ENCODE measurements at places on chromosomes 5 and 9. TPM values are rescaled to one million over a fixed set of nuclear protein-coding genes. Genes with fewer than 3 reads are reported as not detected.

SVEP1 gene
- 53.8 TPM for total RNA-seq

GRCh38 chr9:110198357-110198756 lies 9.6 kb downstream of the C9orf152 start:
- DNase-seq = no peak

- DNase-seq = no peak
Observed at GRCh38 chr5:132433141-132433540, 57.4 kb downstream of the IRF1 start.

IFNA2 gene
- total RNA-seq = not detected

GRCh38 chr9:134868751-134869553 lies 11.7 kb upstream of the FCN2 start:
- no peak for DNase-seq

- no peak for DNase-seq
Observed at GRCh38 chr9:117224695-117225094, 190.2 kb downstream of the ASTN2 start.

DNA sequence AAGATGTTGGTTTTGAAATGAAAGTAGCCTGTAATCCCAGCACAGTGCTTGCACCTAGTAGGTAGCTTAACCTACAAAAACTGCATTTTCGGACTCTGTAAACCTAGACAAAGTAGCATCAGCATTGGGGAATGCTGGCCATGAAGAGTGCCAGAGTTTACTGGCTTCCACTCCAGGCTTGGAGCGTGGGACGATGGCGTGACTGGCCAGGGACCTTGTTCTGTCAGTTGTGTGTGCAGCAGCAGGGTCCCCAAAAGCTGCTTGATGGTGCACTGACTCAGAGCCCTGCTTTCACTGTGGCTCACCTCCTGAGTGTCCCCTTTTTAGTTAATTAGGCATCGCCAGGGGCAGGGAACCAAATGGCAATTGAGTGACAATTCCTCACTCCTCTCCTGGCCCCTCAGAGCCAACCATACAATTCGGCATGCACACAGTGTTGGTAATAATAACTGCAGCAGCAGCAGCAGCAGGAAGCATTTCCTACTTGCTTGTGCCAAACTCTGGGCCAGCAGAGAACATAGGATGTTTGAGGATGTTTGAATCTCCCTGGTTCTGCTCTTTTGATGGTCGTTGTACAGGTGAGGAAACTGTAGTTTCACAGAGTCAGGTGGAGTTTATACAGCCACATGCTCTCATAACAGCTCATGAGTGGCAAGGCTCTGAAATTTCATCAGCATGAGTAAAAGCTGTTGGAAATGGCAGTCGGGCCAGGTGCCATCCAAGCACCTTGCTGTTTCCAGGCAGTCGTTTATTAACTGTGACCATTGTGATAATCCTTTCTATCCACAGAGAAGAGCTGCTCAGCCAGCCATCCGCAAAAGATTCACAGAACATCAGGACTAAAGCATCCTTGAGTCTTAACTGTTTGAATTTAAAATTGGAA lies 4.2 kb downstream of the UBE2QL1 start:
- no peak for DNase-seq

PHF24 gene
- 1.2 TPM for total RNA-seq

- DNase-seq = no peak
Observed at GRCh38 chr9:479971-480350, 265.3 kb downstream of the DOCK8 start.

- DNase-seq = no peak
Observed at GRCh38 chr5:139636207-139636792, 11.8 kb upstream of the CXXC5 start.

- no peak for DNase-seq
Observed at GRCh38 chr5:19536387-19536786, 451.6 kb downstream of the CDH18 start.

DNA sequence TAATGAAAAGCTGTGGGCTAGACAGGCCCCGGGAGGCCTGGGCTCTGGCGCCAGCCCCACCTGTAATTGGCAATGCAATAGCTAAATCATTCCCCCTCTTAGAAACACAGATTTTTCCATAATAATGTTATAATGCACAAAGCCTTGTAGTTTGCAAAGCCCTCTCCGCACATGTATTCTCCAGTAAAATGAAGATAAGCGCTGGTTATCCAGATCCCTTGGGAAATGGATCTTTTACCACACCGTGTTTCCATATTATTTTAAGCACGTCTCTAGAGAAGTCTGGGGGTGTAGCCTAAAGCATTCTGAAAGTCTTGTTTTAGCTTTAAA lies 1.1 kb upstream of the APBA1 start:
- DNase-seq = no peak

DNA sequence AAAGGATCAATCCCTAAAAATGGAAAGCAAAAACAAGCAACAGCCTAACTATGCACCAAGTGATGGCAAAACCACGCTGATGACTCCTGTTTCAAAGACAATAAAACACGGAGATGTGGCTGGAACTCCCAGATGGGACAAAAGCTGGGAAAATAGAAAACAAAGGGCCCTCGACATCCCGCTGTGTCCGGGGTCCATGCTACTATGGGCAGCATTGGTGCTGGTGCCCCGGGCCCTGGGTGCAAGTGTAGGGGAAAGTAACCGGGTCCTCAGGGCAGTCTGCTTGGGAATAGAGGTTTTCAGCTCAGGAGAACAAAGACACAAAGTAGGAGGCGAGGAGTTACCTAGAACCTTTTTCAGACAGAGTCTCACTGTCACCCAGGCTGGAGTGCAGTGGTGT lies 46.1 kb downstream of the MRPL36 start:
- no peak for DNase-seq

DNA sequence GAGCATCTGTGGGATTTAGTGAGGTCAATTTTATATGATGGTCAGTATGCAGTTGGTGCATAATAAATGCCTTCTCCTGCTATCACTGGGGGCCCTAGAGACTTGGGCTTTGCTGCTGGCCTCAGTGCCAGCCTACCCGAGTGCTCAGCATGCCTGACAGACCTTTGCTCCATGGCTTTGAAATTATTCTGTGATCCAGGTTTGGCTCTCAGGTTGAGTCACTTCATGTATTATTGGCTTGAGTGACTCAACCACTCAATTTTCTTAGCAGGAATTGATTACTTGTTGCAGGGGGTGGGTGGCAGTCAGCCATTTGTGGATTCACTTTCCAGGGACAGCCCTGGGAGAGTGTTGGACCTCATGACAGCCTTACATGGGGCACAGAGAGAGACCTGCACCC lies 13.5 kb downstream of the SLC25A48 start:
- no peak for DNase-seq

GRCh38 chr5:41517909-41518308 lies 7.5 kb upstream of the PLCXD3 start:
- DNase-seq = no peak

KIF4B gene
- not detected for total RNA-seq

TEX48 gene
- not detected for total RNA-seq
